ENCODE measurements at places on chromosomes 6 and 20.

DNA sequence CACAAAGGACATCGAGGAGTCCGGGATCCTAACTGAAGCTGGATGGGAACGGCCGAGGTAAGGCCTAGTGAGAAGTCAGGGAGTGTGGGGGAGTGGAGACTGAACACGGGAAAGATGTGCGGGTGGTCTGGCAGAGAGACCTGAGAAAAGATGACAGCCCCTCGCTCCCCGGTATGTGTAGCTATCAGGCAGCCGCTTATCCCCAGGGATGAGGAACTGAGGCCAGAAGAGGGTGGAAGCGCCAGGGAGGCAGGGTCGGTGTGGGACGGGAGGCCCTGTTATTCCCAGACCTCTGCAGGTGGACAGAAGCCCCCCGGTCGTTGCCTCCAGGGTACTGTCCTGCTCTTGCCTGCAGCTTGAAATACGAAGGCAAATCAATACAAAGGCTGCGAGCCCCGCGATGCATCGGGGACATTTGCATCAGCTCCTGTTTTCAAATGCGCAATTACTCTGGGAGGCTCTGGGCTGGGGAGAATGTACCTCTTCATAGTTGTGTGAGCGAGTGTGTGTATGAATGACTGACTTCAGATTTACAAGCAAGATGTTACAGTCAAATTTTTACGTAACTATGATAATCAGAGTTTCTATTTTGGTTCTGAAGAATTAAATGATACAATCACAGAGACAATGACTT is 221.3 kb downstream of the QKI start:
- no peak for DNase-seq

- no peak for DNase-seq
These were observed 35.4 kb upstream of the E2F3 start for GRCh38 chr6:20366082-20366830.

DNA sequence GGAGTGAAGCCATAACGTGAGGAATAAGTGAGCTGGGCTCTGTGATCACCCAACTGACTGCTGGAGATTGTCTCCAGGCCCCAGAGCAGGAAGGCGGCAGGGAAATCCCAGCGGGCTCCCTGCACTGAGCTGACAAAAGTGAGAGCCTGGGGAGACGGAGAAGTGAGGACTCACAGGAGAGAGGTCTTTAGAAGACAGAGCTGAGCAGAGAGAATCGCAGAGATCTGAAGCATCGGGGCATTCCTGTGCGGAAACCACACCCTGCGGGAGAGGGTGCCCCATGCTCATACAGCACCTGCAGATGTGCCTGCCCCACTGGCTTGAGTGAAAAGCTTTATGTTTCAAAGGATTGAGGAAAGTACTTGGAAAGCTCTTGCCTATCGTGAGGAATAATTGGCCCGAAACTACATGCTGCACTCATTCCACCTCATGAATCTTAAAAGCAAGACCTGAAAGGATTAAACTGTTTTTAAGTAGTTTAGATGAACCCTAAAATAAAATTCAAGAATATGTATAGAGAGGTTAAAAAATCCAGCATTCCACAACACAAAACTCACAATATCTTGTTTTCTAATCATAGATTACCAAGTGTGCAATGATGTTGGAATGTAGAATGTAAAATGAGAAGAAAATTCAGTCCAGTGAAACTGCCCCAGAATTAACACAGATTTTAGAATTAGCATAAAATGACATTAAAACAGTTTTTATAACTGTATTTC is 17.7 kb upstream of the THBS2 start:
- DNase-seq: no peak

DNA sequence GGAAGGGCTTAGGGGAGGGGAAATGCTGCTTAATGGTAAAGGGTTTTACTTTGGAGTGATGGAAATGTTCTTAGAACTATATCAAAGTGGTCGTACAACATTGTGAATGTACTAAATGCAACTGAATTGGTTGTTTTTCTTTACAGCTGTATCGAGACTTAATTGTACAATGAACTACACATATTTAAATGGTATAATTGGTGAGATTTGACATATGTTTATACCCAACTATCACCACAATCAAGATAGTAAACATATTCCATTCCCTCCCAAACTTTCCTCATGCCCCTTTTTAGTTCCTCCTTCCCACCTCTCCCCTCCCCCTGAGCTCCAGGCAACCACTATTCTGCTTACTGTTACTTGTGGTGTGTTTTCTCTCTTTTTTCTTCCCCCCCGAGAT is 44.0 kb downstream of the SCAND1 start:
- DNase-seq: no peak

GRCh38 chr6:125699591-125699990 is 49.8 kb upstream of the HEY2 start:
- no peak for DNase-seq

- no peak for DNase-seq
These were observed 18.3 kb upstream of the GPRC6A start for GRCh38 chr6:116847227-116847626.

DNA sequence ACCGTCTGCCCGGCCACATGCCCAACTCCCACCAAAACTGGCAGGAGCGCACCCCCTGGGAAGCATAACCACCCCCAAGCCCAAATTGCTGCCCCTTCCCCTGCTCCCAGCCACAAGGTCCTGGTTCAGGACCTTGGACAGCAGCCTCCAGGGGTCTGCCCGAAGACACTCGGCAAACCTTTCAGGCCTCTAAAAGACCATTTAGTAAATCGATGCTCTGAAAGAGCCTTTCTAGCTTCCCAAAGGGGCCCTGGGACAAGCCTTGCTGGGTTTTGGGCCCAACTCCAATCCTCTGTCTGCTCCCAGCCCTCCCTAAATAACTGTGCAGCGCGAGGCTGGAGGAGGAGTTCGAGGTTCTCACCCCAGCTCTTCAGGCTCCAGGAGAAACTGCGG is 30.5 kb downstream of the GRM4 start:
- peak; percentile 54 for DNase-seq

DNA sequence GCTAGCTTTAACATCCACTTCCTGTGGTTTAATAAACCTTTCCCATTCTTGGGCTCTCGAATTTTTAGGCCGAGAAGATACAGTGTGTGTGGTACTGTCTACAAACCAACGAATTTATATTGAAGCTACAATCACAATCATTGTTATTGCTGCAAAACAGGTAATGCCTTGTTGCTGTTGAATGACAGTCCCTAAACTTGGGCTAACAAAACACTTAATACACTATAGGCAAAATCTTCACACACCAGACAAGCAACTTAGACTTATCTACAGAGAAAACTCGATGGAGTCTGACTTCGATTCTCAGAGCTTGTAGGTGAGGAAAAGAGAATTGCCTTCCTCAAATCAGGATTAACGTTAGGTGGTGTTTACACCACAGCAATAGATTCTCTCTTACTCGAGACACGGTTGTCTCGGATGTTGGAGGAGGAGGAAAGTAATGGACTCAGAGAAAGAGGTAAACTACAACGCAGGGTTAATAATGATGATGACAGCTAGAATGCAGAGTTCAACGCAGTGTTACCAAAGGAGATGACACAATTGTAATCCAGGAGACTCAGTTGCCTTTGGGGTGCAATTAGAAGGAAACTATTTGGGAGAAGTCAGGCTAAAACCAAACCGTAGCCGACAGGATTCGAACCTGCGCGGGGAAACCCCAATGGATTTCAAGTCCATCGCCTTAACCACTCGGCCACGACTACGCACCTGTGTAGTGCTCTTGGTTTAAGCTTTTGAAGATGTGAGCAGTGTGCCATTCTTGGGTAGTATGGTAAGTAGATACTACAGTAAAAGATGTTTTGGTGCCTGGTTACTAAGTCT is 32.5 kb upstream of the ZNF184 start:
- no peak for DNase-seq

DNA sequence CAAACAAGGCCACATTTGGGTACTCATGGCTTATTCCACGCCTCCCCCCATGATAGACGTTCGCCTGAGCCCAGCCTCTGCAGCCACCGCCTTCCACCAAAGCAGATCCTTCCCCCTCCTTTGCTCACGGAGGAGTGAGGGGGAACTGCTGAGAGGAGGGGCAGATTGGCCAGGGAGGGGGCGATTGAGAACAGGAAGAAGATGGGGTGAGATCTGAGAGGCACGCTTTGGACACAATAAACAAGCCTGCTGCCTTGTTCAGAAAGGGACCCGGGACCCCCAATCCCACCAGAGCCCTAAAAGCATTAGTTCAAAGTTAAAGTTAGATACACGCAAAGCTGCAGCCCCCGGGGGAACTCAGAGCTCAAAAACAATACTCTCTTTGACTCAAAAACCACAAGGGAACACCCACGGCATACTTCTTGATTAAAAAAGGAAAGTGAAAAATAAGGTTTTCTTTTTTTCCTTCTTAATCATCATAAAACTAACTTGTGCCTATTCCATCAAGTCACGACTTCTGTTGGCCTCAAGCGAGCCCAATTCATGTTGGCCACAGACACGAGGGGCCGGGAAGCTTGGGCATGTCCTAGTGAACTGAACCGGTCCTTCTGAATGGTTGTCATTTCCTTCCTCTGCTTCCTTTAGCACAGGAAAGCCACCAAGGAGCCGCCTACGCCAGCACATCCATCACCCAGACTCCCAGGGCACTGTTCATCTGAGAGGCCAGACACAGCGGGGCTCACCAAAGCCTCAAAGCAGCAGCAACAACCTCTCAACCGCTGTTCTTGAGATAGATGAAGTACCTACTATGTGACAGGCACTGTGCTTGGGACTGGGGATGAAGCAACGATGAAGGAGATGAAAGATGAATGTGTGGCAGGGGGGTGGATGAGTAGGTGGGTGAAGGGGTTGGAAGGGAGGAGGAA is 44.7 kb downstream of the NFATC2 start:
- DNase-seq: no peak

DNA sequence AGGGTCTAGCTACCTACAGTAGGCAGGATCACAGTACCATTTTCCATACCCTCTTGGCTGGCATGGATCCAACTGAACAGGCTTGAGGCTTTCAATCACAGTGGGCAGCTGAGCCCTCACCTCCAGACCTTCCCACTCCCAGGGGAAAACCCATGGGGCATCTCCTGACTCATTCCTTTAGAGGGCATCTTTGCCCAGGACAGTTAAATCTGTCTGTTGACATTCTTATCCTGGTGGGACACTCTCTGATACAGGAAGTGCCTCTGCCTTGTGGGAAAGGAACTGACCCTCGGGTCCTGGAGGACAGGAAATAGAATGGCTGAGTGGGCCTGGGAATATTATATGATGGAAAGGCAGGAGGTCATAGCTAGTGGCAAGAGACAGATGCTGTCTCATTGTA is 10.2 kb upstream of the EPB41L1 start:
- no peak for DNase-seq

DNA sequence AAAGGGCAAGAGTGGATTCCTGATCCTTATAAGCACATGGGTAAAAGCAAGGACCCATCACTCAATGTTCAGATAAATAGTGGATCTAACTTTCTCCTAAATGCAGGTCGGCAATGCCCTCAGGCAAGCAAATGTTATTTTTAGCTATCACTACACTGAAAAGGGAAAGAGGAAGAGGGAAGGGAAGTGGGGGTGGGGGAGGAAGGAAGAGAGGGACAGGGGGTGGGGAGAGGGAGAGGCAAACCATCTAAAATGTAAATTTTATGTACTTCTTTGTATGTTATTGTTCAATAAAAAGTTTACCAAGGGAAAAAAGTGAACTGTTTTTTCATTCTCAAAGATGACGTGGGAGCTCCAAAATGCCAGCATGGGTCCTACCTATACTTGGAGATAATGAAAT is 44.2 kb downstream of the CHD6 start:
- DNase-seq: no peak

DNA sequence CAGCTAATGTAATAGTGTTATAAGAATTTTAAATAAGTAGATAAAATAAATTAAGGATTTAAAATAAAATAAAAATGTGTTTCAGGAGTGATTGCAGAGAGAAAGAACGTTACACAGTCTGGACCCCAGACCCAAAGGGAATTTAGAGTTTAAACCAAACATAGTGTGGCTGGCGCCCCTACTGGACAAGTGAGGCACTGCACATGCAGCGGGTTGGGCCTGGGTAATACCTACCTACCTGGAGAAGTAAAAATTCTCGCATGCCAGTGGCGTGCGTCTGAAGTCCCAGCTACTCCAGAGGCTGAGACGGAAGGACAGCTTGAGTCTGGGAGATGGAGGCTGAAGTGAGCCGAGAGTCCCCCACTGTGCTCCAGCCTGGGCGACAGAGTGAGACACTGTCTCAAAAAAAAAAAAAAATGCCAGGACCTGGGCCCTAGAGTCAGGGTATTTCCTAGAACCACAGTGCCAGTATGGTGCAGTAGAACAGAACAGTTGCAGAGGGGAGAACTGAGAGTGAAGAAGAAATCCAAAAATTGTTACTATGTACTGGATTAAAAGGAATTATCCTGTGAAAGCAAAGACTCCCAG is 71.4 kb upstream of the TCF21 start:
- DNase-seq: no peak
